Karpas-422 (cell line): ENCODE measurements at places on chromosomes 2 and 18. TPM values are rescaled to one million over a fixed set of nuclear protein-coding genes. Genes with fewer than 3 reads are reported as not detected.

DNA sequence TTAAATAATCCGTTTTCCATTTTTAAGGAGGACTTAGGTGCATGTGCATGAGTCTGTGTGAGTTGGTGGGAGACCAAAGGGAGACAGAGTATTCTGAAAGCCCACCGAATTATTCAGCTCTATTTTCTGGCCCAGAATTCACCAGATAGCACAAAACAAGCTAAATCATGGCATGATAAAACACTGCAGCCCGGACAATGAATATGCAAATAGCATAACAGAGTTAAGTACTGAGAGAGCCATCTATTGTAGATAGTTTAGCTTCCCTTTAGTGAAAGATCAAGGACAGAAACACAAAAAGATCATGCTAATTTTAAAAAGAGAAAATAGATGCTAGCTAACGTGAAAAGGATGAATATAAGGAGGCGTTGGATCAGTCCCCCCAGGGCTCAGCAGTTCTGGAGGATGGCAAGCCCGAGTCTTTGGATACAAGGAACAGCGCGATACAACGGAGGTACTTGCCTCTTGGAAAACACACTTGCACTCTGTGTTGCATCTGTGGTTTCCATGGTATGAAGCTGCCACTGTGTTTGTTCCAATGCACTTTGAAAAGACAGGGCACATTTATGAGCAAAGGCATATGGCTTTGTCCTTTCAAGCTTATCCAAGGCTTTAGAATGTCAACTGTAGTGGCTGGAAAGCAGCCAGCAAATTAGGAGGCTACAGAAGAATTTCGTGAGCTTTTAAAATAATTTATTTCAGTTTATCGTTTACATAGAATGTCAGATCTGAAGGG, 119.9 kb downstream of the LYPD1 start:
- no peak for DNase-seq

Gene ABCB11
- total RNA-seq, result 0.07 TPM in 1 of 2 replicates, not detected in the other

DNA sequence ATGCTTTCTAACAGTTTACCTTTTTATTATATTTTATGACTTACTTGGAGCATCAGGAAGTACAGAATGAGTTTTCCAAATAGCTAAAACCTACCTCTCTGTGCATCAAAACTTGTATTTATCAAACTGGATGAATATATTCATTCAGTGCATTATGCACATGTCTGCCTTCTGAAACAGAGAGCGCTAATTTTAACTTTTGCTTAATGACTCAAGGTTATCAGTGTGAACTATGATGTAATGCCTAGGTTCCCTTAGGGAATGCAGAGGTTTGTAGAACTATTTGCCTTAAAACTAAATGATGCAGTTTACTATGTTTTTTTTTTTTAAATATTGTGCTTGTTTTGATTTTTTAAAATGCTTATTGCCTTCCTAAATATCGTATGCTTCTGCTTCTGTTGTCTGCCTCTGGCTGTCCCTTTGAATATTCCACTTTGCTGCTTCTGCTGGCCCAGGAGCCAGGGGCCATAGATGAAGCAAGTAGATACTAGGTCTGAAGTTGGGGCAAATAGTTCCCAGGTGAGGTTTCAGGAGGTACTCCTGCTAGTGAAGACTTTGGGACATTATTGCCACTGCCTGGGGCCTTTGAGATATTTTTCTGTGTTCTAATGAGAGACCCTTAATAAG, 16.5 kb downstream of the TMEM178A start:
- no peak for DNase-seq

- no peak for DNase-seq
Measured at GRCh38 chr2:20494241-20494640, 47.4 kb downstream of the RHOB start.

Gene GPR75
- 6.6 and 11.4 TPM in 2 replicates for total RNA-seq

- no peak for DNase-seq
Measured at GRCh38 chr2:143623231-143623908, 494.2 kb downstream of the ARHGAP15 start.

GRCh38 chr2:150624001-150624401, 136.5 kb upstream of the RND3 start:
- DNase-seq, result no peak

DNA sequence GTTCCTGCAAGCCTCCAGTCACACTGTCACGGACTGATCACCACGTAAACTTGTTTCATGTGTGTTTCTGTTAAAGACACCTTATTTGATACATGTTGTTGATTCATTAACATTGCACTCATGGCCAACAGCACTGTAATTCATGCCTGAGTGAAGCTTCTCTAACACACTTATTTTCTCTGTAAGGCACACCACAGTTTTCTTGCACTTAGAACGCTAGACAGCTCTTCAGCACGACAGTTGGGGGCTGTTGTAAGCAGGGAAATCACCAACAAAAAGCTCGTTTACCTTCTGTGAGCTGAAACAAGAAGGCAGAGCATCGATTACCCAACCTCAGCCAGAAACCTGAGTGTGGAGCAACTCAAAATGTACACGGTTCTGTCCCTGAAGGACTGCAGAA, 28.1 kb downstream of the TNFRSF11A start:
- no peak for DNase-seq

Gene LCT
- total RNA-seq, result 0.14 and 0.19 TPM in 2 replicates

DNA sequence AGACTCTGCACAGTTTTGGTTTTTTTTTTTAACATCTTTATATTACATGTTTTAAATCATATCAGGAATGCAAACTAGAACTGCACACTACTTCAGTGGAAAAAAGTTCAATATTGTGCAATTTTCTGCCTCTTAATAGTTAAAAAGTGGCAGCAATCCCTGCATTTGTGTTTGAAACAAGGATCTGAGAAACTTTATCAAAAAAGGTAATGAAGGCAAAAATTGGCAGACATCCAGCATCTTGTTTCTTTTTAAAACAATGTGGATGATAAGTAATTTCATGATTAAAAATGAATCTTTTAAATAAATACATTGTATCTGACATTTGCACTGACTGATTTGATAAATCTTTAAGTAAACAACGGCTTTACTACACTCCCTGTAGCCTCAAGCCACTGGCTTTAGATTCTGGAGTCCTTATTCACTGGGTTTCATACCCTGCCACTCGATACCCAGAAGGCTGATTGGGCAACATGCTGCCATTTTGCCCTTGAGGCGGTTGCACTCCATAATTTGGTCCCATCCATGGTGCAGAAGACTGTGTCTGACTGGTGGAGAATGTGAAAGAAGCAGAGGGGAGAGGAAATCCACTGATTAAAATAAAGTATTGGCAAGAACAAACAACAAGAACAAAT, 21.6 kb upstream of the C2orf42 start:
- DNase-seq, result no peak

GRCh38 chr18:50188652-50189051, 6.3 kb downstream of the MYO5B start:
- no peak for DNase-seq

DNA sequence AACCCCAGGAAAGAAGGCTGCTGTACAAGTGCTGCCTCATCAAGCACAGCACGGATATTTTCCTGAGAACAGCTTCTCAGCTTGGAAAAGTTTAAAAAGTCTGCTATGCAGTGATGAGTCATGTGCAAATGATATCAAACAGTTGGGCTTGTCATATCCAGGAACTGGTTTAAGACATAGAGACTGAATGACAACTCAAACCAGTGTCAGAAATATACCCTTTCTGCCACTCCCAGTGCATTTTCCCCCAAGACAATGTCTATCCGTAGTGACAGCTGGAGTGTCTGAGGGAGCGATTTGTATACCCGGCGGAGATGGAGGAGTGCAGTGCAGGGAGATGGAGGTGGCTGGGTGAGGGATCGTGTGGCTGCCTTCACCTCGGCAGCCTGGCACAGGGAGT, 28.2 kb downstream of the SOX11 start:
- DNase-seq, result no peak

DNA sequence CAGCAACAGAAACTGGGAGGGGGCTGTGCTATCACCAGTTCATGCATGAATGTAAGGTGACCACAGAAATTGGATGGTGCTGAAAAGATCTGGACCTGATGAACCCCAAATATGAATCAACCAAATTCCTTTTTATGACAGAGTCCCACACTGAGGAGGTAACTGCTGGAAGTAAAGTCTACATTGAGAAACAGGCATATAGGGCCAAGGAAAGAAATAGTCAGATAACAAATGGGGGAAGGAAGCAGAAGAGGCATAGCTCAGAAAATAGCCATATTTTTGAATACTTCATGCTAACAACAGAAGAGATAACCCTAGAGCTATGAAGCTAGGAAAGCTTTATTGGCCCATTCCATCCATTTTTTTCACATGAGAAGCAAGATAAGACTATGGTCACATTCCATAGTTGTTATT, 25.8 kb downstream of the ZC3H6 start:
- no peak for DNase-seq

DNA sequence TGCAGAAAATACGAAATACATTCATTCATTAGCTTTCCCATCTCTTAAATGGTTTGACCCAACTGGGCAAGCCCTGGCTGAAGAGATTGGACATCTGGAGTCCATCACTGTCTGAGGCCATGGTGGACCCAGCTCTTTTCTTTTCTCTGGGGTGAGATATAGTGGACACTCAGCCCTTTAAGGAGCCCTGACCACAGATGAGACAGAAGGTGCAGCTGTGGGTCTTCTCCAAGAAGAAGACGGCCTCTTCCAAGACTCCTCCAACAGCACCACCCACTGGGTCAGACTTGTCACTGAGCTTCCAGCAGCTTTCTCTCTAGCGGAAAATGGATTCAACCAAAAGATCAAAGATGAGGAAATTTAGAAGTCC, 27.2 kb downstream of the TWIST2 start:
- peak; percentile 78 for DNase-seq

Gene GATA6
- total RNA-seq, result not detected in 2 replicates

DNA sequence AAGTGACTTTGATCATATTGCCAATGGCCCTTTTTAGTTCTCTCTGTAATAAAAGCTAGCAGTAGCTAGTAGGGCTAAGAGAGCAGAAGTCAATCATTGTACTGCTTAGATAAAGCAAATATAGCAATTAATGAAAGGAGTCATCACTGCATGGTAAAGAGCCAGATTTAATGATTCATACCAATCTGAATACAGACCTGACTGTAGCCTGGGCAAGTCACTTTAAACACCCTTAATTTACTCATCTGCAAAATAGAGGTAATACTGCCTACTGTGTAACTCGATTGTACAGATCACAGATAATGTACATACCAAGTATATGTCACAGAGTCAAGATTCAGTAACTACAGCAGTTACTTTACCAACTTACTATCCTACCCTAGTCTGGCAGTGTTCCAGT, 63.6 kb downstream of the ASXL2 start:
- DNase-seq, result no peak

- DNase-seq, result no peak
Measured at GRCh38 chr18:74528478-74528877, 5.8 kb upstream of the CNDP1 start.

Gene D2HGDH
- total RNA-seq, result 21.2 and 35.9 TPM in 2 replicates

DNA sequence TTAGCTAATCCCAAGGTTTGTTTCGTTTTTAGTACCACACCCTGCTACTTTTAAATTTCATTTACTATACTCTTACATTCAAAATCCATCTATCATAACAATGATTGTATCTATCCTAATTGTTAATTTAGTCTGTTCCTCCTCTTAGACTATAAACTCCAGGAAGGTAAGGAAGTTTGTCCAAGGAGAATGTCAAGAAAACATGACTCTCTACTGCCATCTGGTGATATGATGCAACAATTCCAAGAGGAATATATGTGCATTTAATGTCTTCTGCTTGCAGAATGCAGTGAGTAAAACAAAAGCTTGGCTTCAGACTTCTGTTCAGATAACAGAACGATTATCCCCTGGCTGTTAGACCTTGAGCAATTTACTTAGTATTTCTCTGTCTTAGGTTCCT, 1267.1 kb downstream of the LRP1B start:
- DNase-seq, result peak; percentile 61

DNA sequence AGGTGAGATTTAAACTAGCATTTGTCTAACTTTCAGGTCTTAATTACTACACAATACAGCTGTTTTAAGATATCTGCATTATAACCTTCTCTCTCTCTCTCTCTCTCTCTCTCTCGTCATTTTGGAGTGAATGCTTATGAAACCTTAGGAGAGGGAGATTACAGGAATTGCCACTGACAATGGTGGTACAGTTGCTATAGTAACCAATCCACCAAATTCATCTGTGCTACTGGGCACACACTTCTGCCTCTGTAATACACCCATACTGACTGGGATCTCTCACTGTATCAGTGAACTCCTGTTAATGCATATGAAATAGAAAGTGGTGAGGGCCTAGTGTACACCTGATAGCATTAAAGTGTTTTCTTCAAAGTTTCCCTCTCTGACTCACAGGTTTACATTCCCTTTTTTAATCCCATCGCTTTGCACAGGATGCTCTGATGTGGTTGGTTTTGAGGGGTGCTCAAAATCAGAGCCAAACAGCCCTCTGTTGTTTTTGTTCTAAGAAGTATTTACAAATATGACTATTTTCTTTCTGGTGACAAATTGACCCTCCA, 13.1 kb downstream of the KLHL14 start:
- peak; percentile 49 for DNase-seq

Gene CABYR
- total RNA-seq, result not detected in 2 replicates

Gene RGPD3
- total RNA-seq, result not detected in 2 replicates

DNA sequence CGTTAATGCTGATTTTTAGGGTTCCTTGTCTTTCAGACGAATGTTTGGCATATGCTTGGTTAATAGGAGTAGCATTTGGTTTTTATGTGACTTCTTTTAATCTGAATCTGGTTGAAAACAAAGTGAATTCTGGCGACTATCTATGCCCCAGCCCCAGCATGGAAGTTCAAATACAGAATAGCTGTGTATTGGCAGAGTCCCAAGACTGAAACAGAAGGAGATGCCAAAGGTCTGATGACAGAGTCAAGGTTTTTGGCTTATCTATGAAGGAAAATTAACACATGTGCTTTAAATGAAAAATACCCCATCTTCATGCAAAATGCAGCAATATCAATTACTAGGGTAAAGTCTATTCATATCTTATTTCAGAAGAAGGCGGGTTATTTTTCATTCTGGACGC, 734.8 kb upstream of the NXPH2 start:
- DNase-seq, result no peak

Gene ACKR3
- total RNA-seq, result 0.40 TPM in 1 of 2 replicates, not detected in the other

GRCh38 chr18:38330573-38330972, 765.0 kb upstream of the CELF4 start:
- no peak for DNase-seq

Gene KLHL30
- total RNA-seq, result not detected in 2 replicates
